Transverse colon (tissue), 4 donors: ENCODE measurements at places on chromosomes 7 and 10. TPM values are rescaled to one million over a fixed set of nuclear protein-coding genes. Genes with fewer than 3 reads are reported as not detected.
A peak's percentile ranks its signal among the peaks of the same experiment; 100 is the strongest.

The RHEB gene
- 42.7 TPM for total RNA-seq

The INPP5A gene
- total RNA-seq: 45.3 TPM

The TMEM196 gene
- not detected for total RNA-seq

The NUTM2D gene
- total RNA-seq: 5.2 TPM

DNA sequence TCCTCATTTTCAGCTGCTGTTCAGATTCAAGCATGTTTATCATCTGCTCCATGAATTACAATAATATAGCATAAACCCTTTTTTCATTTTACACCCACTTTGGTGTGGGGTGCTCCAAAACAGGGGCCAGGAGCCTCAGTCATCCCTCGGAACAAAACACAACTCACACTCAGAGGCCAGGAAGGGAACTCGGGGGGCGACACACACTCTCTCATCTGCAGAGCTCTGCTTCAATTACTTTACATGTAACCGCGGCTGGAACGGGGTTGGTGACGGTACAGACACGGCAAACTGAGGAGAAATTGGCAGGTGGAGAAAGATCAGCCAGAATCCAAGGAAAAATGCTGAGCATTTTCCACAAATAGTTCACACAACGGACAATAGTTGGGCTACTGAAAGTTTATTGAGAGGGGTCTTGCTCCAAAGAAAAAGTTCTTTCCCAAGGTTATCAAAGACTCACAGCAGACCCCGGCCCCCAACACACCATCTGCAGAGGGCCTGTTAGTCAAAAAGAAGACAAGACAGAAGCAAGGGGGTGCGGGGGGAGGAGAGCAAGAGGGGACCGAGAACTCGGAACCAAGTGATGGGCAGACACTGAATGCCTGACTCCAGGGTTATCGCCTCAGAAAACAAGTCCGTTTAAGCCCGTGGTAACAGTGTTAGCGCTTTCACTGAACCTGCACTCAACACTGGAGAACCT lies 20.5 kb downstream of the DIP2C start:
- peak; percentile 3 for DNase-seq

GRCh38 chr7:37312608-37313007 lies 136.1 kb downstream of the ELMO1 start:
- no peak for DNase-seq

DNA sequence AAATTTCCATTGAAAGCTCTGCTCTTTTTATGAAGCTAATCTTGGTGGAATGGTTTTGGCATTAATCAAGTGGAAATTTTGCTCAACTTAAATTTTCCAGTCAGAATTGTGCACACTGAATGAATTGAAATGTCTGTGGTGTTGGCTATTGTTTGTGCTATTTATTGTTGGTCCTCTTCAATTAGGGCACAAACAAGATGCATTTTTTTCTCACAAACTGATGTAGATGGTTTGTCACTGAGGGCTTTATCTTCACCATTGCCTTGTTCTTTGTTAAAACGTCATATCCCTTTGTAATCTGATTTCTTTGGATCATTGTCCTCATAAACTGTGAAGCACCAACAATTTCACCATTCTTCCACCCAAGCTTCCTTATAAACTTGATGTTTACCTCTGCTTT lies 152.1 kb upstream of the RHOBTB1 start:
- DNase-seq: no peak

The NPSR1 gene
- not detected for total RNA-seq

- DNase-seq: no peak
Measured at GRCh38 chr7:116644628-116645027, 27.4 kb upstream of the MET start.

GRCh38 chr10:92407305-92408016 lies 116.5 kb downstream of the MARCHF5 start:
- DNase-seq: no peak

GRCh38 chr10:82319074-82319473 lies 444.1 kb downstream of the NRG3 start:
- DNase-seq: no peak

The SFRP4 gene
- total RNA-seq: not detected

DNA sequence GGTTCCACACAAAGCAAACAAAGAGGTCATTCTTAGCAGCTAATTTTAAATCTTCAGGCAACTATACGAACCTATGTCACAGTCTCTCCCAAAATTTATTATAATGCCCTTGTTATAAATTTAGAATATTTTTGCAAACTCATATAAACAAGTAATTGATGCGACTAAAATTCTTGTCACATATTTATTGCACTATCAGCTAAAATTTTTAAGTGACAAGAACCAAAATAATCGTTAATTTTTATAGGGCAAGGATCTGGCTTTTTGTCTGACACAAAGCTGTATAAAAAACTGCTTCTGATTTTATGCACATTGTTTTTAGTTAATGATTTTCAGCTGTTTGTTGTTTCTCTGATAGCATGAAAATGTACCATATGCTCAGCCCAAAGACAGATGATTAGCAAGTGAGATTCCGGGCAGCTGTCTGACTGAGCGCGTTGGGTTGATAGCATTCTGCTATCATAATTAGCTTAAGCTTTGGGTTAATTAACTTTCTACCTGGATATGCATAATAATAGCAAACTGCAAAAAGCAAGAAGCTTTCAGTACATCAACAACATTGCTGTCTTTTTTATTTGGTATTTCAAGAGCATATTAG lies 136.0 kb downstream of the MGMT start:
- DNase-seq: no peak

DNA sequence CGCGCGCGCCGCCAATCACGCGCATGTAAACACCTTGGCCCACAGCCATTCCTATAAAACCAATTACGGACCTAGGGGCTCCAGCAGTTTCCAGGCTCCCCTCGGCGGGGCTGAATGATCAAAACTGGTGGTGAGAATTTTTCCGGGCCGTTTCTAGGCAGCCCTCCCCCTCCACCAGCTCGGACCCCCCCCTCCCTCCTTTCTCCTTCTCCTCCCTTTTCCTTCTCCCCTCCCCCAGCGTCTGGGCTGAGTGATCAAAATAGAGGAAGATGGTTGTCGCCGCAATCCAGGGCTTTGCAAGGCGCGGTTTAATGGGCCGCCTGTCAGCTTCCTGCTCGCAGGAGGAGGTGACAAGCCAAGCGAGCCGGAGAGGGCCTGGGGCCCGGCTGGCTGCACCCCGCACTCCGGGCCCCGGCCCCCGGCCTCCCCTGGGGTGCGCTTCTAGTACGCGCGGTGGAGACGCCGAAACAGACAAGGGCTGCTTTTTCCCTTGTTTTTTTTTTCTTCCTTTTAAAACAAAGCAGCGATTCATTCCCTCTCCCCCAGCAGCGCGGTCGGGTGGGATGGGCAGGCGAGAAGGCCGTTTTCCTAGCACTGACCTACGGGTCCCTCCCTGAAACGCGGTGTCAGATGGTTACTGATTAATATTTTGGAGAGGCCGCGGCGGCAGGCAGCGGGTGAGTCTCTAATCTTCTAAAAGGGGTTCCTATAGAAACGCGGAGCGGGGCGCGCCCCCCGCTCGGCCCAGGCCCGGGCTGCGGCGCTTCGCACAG lies 528 bp upstream of the TNRC18 start:
- peak; percentile 95 for DNase-seq

DNA sequence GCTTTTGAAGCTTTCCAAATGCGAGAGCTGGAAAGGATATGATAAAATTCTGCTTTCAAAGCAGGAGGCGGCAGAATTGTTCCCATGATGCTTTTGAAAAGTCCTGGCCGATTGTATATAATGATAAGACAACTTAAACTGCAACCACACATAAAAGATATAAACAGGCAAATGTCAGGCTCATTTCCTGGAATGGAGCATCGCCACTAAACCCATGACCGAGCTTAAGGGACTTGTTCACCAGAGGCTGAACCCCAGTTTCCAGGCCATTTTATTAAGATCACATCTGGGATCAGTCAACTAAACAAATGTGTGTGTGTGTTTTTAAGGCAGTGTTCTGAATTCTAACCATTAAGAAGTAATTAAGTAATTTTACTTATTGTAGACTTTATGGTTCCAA lies 131.6 kb downstream of the ITGA8 start:
- no peak for DNase-seq

GRCh38 chr7:12921751-12922345 lies 234.4 kb downstream of the ARL4A start:
- peak; percentile 68 for DNase-seq

DNA sequence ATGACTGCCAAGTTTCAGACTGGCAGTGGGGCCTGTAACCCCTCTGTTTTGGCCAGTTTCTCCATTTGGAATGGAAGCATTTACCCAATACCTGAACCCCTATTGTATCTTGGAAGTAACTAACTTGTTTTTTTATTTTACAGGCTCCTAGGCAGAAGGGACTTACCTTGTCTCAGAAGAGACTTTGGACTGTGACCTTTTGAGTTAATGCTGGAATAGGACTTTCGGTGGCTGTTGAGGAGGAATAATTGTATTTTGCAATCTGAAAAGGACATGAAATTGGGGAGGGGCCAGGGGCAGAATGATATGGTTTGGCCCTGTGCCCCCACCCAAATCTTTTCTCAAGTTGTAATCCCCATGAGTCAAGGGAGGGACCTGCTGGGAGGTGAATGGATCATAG lies 20.0 kb upstream of the MKLN1 start:
- DNase-seq: no peak

The DLG5 gene
- total RNA-seq: 90.1 TPM

GRCh38 chr10:218798-219197 lies 83.5 kb downstream of the ZMYND11 start:
- no peak for DNase-seq

The SFRP5 gene
- 3.8 TPM for total RNA-seq

DNA sequence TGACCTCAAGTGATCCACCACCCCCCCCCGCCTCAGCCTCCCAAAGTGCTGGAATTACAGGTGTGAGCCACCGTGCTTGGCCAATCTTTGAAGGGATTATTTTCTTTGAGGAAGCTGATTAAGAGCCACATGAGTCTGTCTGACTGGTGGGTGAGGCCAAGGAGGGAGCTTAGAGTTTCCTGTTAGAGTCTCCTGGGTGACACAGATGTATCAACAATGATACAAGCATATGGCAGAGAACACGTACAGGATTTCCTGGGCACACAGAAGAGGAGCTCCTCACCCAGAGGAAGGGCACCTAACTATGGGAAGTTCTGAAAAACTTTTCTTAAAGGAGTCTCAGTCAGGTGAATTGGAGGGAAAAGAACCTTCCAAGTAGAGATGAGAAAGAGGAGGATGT lies 69.4 kb downstream of the GOLGA7B start:
- no peak for DNase-seq

The PNLIPRP1 gene
- total RNA-seq: not detected

DNA sequence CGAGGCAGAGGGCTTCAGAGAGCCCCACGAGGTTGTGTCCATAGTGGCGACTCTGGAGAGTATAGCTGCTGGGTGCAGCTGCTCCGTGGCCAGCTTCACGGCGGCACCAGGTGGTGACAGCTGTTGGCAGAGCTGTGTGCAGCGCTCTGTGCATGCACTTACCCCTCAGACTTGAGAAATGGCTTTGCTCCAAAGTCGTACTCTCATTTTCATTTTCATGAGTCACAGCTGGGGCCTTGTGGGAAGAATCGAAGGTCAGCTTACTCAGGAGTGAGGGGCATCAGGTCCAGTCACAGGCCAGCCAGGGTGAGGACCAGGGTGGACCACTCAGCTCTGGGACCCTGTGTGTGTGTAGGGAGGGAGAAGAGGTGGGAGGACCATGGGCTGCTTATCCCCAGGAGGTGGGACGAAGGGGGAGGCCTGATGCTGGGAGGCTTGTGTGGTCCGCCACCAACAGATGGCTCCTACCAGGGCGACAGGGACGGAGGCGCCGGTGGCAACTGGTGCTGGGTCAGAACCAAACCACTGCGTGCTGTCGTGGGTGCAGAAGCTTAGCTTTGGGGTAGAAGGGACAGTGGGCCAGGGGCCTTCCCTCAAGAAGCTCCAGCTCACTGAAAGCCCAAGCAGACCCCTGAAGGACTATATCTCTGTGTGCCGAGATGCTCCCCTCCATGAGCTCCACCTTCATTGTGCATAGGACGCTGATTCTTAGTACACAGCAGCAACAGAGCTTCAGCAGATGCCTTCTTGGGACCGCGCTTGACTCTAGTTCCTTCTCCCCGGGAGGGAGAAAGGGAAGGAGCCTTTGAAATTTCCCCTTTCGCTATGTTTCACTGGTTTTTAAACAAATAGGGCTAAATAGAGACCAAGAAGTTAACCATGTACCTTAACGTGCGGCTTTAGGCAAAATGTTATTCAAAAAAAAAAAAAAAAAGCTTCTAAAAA lies 225.0 kb downstream of the CELF2 start:
- DNase-seq: peak; percentile 59

GRCh38 chr7:50088463-50089129 lies 4.5 kb downstream of the ZPBP start:
- DNase-seq: no peak

GRCh38 chr7:124603066-124603465 lies 162.5 kb downstream of the GPR37 start:
- DNase-seq: no peak

GRCh38 chr7:28865601-28866144 lies 92.5 kb downstream of the TRIL start:
- no peak for DNase-seq

The PAOX gene
- 32.4 TPM for total RNA-seq

The GDI2 gene
- 270 TPM for total RNA-seq

- DNase-seq: no peak
Measured at GRCh38 chr7:139748373-139748765, 29.4 kb downstream of the HIPK2 start.

The FASTK gene
- 130 TPM for total RNA-seq

DNA sequence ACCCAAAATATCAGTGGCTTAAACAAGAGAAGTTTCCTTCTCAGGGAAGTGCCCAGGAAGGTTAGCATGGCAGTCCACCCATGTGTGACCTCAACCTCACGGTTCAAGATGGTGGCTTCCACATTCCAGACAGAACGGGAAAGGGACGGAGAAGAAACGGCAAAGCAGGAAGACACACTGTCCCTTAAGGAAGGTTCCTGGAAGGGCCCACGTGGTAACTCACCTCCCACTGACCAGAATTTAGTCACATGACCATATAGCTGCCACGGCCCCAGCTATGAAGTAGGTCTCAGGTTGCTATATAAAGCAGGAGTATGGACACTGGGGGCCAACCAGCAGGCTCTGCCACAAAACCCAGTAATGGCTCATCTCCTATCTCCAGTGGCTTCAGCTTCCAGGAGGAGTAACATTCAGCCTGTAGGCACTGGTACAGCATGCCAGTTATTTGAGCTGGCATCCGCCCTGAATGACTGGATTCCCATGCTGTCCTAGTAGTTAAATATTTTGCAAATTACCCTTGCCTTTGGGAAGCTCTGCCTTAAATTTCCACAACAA lies 278.5 kb upstream of the KLF14 start:
- DNase-seq: no peak

- DNase-seq: peak; percentile 8
Measured at GRCh38 chr7:136266457-136266856, 289.3 kb upstream of the MTPN start.

The HOXA4 gene
- total RNA-seq: 3.5 TPM

GRCh38 chr10:8065651-8066050 lies 11.2 kb downstream of the GATA3 start:
- DNase-seq: no peak

DNA sequence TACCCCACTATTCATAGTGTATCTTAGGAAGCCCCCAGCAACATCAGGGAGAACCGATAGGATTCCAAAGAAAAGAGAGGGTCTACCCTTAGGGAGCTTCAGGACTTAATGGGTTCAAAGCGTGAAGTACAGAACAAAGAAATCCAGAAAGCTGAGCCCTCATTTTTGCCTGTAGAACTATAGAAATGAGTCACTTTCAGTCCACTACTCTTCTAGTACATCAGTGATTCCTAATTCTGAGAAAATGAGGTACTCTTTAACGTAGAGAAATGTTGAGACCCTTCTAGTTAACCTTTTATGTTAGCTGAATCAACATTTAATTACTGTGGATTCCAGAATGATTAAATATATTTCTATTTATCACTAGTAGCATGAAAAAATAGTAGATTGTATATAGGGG lies 1.8 kb downstream of the TDRD1 start:
- DNase-seq: no peak
